ENCODE measurements at places on chromosomes 3 and 15.
A peak's percentile ranks its signal among the peaks of the same experiment; 100 is the strongest.

DNA sequence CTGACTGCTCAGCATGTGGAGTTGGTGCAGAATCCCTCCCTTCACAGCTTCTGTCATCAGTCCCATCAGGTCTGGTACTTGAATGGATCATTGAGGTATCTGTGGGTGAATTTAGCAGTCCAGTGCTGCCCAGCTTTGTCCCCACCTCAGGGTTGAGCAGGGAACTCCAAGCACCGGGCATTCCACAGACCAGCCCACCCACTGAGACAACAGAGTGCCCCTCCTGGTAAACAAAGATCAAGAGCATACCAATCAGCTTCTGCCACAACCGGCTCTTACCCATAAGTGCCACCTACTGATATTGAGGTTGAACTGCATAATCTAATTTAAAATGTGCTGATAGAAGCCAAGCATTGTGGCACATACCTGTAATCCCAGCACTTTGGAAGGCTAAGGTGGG is 57.1 kb upstream of the FXR1 start:
- no peak for DNase-seq
- no peak overlapping the region for H3K4me3 ChIP-seq
- no peaks in the 10 kb centered on the region for H3K27me3 ChIP-seq
- no peaks in the 10 kb centered on the region for H3K36me3 ChIP-seq
- H3K4me1 ChIP-seq = no peaks in the 10 kb centered on the region
- H3K27ac ChIP-seq = no peak overlapping the region

DNA sequence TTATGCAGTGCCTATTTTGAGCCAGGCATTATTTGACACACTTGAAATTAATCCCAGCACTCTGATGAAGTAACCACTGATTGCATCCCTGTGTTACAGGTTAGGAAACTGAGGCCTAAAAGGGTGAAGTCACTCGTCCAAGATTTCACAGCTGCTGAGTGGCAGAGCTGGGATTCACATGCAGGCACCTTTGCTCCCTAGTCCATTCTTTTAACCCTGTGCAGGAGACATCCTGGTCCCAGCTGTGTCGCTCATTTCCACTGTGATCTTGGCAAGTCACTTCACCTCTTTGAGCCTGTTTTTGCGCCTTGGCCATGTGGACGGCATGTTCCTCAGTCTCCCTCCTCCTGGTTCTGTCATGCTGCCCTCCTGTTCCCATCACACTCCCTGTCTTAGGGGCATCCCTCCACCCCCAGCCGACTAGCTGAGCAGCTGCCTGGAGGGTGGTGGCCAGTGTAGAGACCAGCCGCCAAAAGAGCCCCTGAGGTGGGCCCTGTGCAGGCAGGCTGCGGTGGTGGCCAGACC is 70.6 kb downstream of the SMAD6 start:
- H3K27ac ChIP-seq = peak overlapping the region; percentile 54
- peaks cover 92% of the 10 kb centered on the region for H3K4me1 ChIP-seq
- DNase-seq = no peak
- H3K27me3 ChIP-seq = no peaks in the 10 kb centered on the region
- no peak overlapping the region for H3K4me3 ChIP-seq

DNA sequence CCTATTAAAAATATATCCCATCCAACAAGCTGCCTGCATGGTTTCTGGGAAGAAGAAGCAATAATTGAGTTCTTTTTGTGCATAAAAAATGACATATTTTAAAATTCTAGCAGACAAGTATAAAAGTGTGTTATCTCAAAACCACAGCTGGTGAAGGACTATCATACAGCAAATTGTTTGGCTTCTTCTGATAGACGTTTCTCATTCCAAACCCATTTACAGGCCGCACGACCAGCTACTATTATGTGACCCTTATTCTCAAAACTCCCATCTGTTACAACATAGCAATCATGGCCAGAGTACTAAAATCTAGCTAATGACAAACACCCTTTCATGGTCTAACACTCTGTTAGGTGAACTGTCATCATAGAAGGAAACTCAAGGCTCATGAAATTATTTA is 21.7 kb downstream of the ETFA start:
- peaks cover 7% of the 10 kb centered on the region for H3K36me3 ChIP-seq
- no peak for DNase-seq
- H3K4me1 ChIP-seq = peaks cover 7% of the 10 kb centered on the region
- no peak overlapping the region for H3K27ac ChIP-seq
- H3K27me3 ChIP-seq = no peaks in the 10 kb centered on the region
- no peak overlapping the region for H3K4me3 ChIP-seq

DNA sequence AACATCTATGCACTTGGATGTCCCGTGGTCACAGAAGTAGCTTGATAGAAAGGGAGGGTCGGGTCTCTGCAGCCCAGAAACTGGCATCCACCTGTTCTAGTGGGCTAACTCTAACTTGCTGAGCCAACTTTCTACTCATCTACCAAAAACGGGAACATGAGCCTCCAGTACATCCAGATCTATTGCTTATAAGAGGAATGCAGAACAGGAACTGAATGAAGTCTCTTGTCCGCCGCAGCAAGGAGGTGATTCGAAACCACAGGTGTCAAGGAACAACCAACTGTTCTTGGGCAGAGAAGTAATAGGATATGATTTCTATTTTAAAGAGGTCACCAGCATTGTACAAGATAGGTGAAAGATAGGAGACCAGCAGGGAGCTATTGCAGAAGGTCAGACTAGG is 17.9 kb downstream of the TERC start:
- H3K27ac ChIP-seq = no peak overlapping the region
- H3K36me3 ChIP-seq = no peaks in the 10 kb centered on the region
- no peaks in the 10 kb centered on the region for H3K27me3 ChIP-seq
- no peaks in the 10 kb centered on the region for H3K4me1 ChIP-seq
- DNase-seq = no peak
- H3K4me3 ChIP-seq = no peak overlapping the region

GRCh38 chr15:66838671-66839239 is 136.7 kb downstream of the SMAD6 start:
- no peak overlapping the region for H3K27ac ChIP-seq
- H3K4me3 ChIP-seq = no peak overlapping the region
- peaks cover 40% of the 10 kb centered on the region for H3K4me1 ChIP-seq
- no peaks in the 10 kb centered on the region for H3K36me3 ChIP-seq
- H3K27me3 ChIP-seq = no peaks in the 10 kb centered on the region
- DNase-seq = no peak

- H3K4me1 ChIP-seq = peaks cover 26% of the 10 kb centered on the region
- H3K4me3 ChIP-seq = peak overlapping the region; percentile 47
- no peaks in the 10 kb centered on the region for H3K27me3 ChIP-seq
- peak; percentile 46 for DNase-seq
- H3K36me3 ChIP-seq = no peaks in the 10 kb centered on the region
Observed at GRCh38 chr3:157174290-157174648, 14.3 kb upstream of the CCNL1 start.

DNA sequence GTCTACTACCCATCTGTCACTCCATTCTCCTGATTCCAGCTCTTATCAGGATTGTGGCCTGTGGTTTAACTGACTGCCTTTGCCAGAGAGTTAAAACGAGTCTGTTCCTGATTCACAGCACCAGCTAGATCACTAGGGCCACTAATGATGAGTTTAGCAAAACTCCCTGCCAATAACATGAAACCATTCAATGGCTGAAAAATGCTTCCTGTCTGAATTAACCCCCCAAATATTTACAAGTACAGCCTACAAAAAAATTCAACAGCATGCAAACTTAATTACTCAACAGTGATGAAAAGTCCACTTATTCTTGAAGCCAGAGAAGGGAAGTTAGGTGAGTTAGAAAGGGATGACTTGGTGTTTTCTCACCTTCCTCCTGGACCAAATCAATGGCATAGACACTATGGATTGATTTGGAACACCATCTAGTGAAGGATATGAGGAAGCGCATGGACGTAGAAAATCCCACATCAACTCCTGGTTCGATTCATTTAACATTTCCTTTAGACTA is 141.4 kb downstream of the TGFBR2 start:
- DNase-seq = no peak
- no peaks in the 10 kb centered on the region for H3K27me3 ChIP-seq
- H3K4me1 ChIP-seq = peaks cover 4% of the 10 kb centered on the region

GRCh38 chr15:81194723-81195122 is 2.0 kb upstream of the IL16 start:
- no peak overlapping the region for H3K27ac ChIP-seq
- no peak overlapping the region for H3K4me3 ChIP-seq
- H3K4me1 ChIP-seq = peaks cover 8% of the 10 kb centered on the region
- H3K36me3 ChIP-seq = no peaks in the 10 kb centered on the region
- no peaks in the 10 kb centered on the region for H3K27me3 ChIP-seq

GRCh38 chr3:159664006-159664405 is 324.6 kb upstream of the IL12A start:
- no peaks in the 10 kb centered on the region for H3K36me3 ChIP-seq
- H3K27ac ChIP-seq = no peak overlapping the region
- peaks cover 6% of the 10 kb centered on the region for H3K4me1 ChIP-seq
- H3K4me3 ChIP-seq = no peak overlapping the region

DNA sequence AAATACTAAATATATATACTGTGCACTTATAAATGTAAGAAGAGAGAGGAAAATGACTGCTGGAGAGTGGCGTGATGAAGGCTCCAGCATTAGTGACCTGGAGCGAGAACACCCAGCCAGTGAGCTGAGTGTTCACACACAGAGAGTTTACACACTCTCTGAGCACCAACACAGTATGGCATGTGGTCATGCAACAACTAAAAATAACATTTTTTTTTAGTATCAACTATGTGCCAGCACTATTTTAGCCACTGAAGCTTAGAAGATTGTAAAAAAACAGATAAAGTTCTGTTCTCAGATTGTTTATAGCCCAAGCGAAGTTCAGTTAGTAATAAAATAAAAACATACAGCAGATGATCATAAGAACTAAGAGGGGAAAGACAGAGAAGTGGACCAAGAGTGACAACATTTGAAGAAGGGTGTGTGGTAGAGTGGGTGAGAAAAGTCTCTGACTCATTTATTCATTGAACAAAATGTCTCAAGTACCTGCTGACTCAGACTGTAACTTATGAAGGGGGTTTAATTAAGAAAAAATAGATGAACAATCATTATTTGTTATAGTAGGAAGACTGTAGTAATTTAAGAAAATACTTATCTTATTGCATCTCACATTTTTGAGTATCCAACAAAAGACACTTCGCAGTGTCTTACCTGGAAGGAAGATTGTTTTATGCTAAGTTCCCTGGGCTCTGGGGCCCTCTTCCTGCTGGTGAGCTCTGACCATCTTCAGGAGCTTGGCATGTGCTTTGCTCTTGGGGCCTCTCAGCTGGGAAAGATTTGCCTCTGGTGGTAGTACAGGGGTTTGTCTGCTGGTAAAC is 43.8 kb downstream of the GAP43 start:
- no peaks in the 10 kb centered on the region for H3K27me3 ChIP-seq
- no peaks in the 10 kb centered on the region for H3K4me1 ChIP-seq
- H3K36me3 ChIP-seq = no peaks in the 10 kb centered on the region
- H3K4me3 ChIP-seq = no peak overlapping the region

DNA sequence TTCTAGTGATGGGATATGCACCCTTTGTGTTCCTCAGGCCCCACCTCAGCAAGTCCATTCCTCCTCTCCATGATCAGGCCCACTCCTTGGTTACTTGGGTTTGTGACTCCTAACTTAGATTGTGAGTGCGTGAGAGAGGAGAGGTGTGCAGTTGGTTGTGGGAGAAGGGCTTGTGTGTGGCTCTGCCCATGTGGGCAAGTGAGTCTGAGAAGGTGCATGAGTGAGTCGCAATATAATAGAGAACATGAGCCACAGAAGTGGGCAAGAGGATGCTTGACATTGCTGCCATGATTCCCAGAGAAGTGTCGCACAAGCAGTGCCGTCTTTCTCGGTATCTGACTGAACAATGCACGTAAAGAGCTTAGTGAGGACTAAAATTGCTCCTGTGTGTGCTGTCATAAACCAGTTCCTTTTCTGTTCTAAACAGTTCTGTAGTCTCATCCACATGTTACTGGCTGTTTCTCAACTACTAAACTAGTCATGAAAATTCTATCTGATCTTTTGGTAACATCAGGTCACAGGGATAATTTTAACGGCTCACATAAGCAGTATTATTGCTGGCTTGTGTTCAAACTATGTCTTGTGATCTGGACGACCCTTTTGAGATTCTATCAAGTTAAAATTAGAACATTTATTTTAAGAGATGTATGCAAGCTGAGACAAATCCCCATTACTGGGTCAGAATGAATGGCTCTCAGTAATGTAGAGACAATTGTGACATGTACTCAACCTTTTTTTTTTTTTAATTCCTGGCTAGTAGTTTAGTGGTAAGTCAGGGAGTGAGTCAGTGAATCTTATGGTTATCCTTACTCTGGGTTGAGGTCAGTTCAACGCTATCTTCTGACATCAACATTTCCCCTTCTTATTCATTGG is 25.6 kb downstream of the GYG1 start:
- H3K4me3 ChIP-seq = no peak overlapping the region
- no peaks in the 10 kb centered on the region for H3K27me3 ChIP-seq
- no peaks in the 10 kb centered on the region for H3K4me1 ChIP-seq
- no peak overlapping the region for H3K27ac ChIP-seq

DNA sequence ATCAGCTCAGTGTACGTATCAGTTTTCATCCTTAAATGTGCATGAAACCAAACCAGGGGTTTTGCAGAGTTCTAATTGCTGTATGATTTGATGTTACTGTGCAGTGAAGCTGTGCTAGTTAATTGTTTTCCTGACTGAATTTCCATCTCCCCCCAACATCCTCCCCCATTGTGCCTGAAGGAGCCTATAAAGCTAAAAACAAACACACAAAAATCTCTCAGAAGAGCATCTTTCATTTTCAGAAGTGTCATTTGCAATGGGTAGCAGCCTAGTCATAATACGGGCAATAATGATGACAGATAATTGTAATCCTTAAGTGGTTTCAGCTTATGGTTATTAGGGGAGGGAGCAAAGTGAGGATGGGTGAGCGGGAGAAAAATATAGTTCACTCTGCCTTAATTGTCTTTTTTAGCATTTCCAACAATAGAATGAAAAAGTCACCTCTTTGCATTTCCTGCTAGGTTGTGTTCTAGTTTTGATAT is 207.9 kb upstream of the TBL1XR1 start:
- H3K27ac ChIP-seq = no peak overlapping the region
- H3K4me1 ChIP-seq = no peaks in the 10 kb centered on the region
- no peaks in the 10 kb centered on the region for H3K27me3 ChIP-seq
- no peak for DNase-seq
- no peak overlapping the region for H3K4me3 ChIP-seq
- H3K36me3 ChIP-seq = no peaks in the 10 kb centered on the region

- no peak overlapping the region for H3K27ac ChIP-seq
- DNase-seq = no peak
- H3K4me3 ChIP-seq = no peak overlapping the region
- H3K27me3 ChIP-seq = no peaks in the 10 kb centered on the region
- no peaks in the 10 kb centered on the region for H3K4me1 ChIP-seq
Observed at GRCh38 chr3:123337948-123338619, 110.8 kb downstream of the ADCY5 start.

GRCh38 chr3:173891272-173892100 is 493.9 kb downstream of the NLGN1 start:
- no peak overlapping the region for H3K27ac ChIP-seq
- no peak for DNase-seq
- no peak overlapping the region for H3K4me3 ChIP-seq
- no peaks in the 10 kb centered on the region for H3K36me3 ChIP-seq

- H3K27me3 ChIP-seq = no peaks in the 10 kb centered on the region
- peaks cover 18% of the 10 kb centered on the region for H3K4me1 ChIP-seq
- peak overlapping the region; percentile 47 for H3K27ac ChIP-seq
- no peak overlapping the region for H3K4me3 ChIP-seq
- peaks cover 30% of the 10 kb centered on the region for H3K36me3 ChIP-seq
Observed at GRCh38 chr3:129506231-129506742, 22.2 kb upstream of the RHO start.
